ENCODE measurements at places on chromosomes 12 and 14. TPM values are rescaled to one million over a fixed set of nuclear protein-coding genes. Genes with fewer than 3 reads are reported as not detected.

DNA sequence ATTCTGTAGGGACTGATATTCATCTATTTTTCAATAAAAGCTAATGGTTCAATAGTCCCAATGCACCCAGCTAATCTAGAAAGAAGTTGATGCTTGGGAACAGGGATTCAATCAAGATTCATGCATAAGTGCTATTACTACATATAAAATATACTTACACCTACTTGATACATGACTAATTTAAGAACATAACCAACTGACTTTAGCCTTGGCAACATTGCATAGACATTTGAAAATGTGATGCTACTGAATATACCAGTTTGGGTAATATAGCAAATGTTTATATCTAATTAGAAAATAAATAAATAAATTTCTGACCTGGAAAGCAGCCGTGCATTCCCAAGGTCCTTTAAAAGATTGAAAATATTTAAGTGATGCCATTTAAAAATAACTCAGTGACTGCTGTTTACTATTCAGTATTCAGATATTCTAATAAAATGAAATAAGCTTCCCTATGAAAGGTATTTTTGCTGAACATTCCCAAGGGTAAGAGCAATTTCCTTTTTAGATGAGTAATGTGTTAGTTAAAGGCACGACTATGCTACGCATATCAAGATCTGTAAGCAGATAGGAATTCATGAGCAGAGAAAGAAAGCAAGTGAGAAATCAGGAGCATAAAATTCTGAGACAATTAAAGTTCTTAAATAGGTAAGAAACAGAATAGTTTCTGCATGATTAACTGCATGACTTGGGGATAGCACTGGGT lies 160.6 kb upstream of the SYT1 start:
- H3K4me3 ChIP-seq, result no peak overlapping the region
- DNase-seq, result no peak
- H3K4me1 ChIP-seq, result no peaks in the 10 kb centered on the region
- H3K27ac ChIP-seq, result no peak overlapping the region
- H3K27me3 ChIP-seq, result peaks cover 2% of the 10 kb centered on the region

DNA sequence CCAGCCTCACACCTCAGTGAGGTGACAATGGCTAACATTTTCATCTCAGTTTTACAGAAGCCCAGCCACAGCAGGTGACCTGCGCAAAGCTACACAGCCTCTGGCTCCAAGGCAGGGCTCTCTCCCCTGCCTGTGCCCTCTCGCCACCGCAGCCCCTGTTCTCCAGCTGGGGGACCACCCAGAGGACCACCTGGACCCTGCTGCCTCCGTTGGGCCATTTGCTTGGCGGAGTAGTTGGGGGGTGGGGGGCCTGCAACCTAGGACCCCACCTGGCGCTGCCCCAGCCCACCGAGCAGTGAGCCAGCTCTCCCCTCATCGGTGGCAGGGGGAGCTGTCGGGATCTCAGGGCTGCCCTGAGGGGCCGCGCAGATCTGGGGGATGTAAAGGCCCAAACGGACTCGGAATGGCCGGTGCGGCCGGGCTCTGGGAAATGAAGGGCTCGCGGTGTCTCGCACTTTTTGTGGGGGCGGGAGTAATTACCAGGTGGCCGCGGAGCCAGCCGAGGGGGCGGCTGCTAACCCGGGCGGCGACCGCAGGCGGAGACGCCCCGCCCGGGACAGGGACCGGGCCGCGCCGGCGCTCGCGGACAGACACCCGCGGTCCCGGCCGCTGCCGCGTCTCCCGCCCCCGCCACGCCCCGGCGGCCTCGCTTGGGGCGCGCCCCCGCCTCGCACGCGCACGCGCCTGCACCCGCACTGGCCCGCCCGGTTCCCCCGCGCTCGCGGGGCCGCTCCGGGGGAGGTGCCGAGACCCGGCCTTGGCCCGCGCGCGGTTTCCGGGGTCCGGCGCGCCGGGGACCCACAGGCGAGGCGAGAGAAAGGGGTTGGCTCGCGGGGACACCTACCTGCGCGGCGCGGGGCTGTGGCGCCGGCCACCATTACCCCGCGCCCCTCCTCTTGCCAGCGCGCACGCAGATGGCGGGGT lies 8.6 kb upstream of the GPR68 start:
- H3K27me3 ChIP-seq, result peaks cover 5% of the 10 kb centered on the region
- DNase-seq, result peak; percentile 45
- no peak overlapping the region for H3K27ac ChIP-seq
- H3K36me3 ChIP-seq, result peaks cover 4% of the 10 kb centered on the region
- H3K4me3 ChIP-seq, result peak overlapping the region; percentile 71

GRCh38 chr14:53925201-53925766 lies 31.3 kb downstream of the BMP4 start:
- no peak overlapping the region for H3K4me3 ChIP-seq
- no peak for DNase-seq
- H3K27ac ChIP-seq, result no peak overlapping the region
- no peaks in the 10 kb centered on the region for H3K36me3 ChIP-seq

DNA sequence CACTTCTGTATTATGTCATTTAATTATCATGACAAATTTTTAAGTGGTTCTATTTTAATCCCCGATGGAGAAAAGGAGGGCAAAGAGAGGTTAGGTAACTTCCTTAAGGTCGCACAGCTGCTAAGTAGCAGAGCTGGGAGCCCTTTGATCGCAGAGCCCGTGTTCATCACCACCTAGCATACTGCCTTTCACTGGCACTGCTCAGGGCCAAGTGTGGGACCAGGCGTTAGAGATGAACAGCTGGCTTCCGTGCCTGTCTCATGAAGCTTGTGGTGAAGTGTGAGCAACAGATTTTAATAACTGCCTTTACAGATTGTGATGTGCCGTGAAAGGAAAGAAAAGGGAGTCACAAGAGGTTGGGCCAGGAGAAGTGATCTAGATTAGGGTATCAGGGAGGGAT lies 273.6 kb downstream of the AKAP6 start:
- no peak overlapping the region for H3K4me3 ChIP-seq
- DNase-seq, result no peak
- H3K4me1 ChIP-seq, result no peaks in the 10 kb centered on the region
- H3K27ac ChIP-seq, result no peak overlapping the region
- no peaks in the 10 kb centered on the region for H3K36me3 ChIP-seq

DNA sequence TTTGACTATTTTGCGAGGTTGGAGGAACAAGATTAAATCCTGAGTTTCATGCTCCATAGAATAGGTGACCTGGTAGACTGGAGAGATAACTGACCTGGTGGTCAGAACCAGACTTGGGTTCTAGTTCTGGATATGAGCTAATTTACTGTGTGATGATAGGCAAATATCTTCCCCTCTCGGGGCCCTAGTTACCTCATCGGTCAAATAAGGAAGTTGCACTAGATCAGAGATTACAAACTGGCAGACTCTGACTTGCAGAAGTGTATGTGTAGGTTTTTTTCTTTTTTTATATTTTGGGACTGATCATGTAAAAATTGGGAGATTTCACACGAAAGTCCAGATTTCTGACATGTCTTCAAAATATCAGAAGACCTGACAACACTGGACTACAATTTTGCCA lies 37.0 kb downstream of the RPH3A start:
- no peak overlapping the region for H3K4me3 ChIP-seq
- no peaks in the 10 kb centered on the region for H3K36me3 ChIP-seq
- H3K27ac ChIP-seq, result no peak overlapping the region
- H3K27me3 ChIP-seq, result peaks cover 1% of the 10 kb centered on the region
- no peaks in the 10 kb centered on the region for H3K4me1 ChIP-seq
- DNase-seq, result no peak

- no peaks in the 10 kb centered on the region for H3K36me3 ChIP-seq
- H3K27me3 ChIP-seq, result peaks cover 10% of the 10 kb centered on the region
- no peak overlapping the region for H3K27ac ChIP-seq
- H3K4me1 ChIP-seq, result no peaks in the 10 kb centered on the region
- no peak for DNase-seq
These were observed 58.6 kb upstream of the BCL11B start for GRCh38 chr14:99330316-99331240.

DNA sequence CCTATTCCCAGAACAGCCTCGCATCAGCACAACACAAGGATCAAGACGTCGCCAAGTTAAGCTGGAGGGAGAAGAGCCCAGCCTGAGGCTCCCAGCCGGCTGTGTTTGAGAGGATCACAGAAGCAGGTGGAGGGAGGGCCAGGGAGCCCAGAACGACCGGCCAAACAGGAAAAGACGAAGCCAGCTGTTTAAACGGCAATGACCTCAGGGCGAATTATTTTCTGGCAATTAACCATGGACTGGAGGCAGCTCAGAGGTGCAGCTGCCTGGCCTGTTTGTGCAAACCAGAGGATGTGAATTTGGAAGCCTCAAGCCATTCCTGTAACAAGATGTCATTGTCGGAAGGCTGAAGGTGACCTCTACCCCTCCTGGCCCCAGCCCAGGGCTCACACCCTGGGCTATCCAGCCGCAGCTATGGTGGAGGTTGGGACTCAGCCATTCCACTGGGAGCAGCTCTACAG lies 175.8 kb upstream of the PRMT8 start:
- H3K4me3 ChIP-seq, result no peak overlapping the region
- no peak overlapping the region for H3K27ac ChIP-seq
- peaks cover 8% of the 10 kb centered on the region for H3K4me1 ChIP-seq
- DNase-seq, result no peak
- H3K27me3 ChIP-seq, result peaks cover 2% of the 10 kb centered on the region
- H3K36me3 ChIP-seq, result no peaks in the 10 kb centered on the region

DNA sequence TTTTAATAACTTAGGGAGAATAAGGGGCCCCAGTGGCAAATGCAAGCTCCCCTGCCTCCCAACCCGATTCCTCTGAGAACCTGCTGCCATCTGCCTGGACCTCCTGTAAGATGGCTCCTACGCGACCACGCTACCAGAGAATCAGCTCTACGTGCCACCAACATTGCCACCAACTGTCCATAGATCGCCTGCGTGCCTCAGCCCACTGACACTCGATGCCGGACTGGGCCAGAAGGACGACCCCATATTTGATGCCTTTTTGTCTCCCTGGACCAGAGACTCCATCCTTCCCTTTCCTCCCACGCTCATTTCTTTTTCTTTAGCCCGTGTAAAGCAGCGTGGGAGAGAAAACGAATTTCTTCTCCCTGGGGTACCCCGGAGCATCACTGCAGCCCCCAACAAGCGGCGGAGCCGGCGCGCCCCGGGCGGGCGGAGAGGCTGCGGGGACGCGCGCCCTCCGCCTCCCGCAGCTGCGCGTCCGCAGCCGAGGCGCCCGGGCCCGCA lies 565 bp upstream of the KLHL42 start:
- H3K4me1 ChIP-seq, result peaks cover 26% of the 10 kb centered on the region
- H3K36me3 ChIP-seq, result peaks cover 4% of the 10 kb centered on the region
- H3K27me3 ChIP-seq, result peaks cover 10% of the 10 kb centered on the region
- peak; percentile 5 for DNase-seq

- no peak for DNase-seq
- peaks cover 11% of the 10 kb centered on the region for H3K36me3 ChIP-seq
- H3K4me1 ChIP-seq, result peaks cover 2% of the 10 kb centered on the region
- H3K27ac ChIP-seq, result no peak overlapping the region
These were observed 74.1 kb downstream of the HECTD4 start for GRCh38 chr12:112308161-112308560.

DNA sequence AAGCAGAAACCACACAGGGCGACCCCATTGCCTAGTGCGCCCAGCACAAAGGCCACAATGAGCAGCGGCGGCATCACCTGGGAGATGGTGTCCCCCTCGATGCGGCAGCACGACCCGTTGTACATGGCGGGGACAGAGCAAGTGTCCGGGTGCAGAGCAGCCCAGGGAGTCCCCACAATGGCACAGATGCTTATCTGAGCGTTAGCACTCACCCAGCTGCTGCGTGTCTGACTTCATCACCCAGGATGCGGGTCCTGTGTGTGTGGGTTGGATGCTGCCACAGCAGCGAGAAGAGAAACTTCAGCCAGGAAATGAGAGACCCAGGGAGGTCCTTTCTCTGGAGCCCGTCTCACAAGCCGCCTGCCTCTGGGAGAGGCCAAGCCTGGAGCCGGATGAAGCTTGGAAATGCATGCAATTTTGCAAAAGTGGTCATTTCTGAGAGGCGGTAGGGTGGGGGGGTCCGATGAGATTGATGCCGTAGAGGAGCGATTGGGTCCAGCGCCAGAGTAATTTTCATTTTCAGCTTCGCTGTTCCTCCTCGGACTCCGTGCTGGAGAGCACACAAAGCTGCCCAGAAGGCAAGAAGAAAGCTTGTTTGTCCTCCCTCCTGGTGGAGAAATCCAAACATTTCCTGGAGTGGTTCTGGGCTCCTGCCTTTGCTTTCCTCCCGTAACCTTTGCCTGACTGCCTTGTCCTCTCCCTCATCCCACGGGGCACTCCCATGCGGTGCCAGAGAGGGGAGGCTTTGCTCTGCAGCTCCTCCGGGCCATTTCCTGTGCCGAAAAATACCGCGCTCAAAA lies at the start of gene HCAR1:
Gene HCAR1, minus strand, starts transcription at position 630 of the 800 bp plus-strand sequence. Its CDS starts 505 bp downstream, at position 125.
- peaks cover 3% of the 10 kb centered on the region for H3K27me3 ChIP-seq
- no peak for DNase-seq
- H3K27ac ChIP-seq, result no peak within 1 kb of the TSS
- H3K36me3 ChIP-seq, result no peaks in the 10 kb centered on the region

Gene CRIP2
- total RNA-seq, result 67.4 TPM

Gene WIF1
- total RNA-seq, result not detected

Gene CEBPE
- total RNA-seq, result not detected

Gene TM9SF1
- 41.8 TPM for total RNA-seq

Gene FOXN4
- total RNA-seq, result not detected

Gene DCAF5
- total RNA-seq, result 72.0 TPM

Gene CPNE6
- total RNA-seq, result not detected

Gene CHPT1
- 6.2 TPM for total RNA-seq
